ENCODE measurements at places on chromosomes 12 and 14.
A peak's percentile ranks its signal among the peaks of the same experiment; 100 is the strongest.

DNA sequence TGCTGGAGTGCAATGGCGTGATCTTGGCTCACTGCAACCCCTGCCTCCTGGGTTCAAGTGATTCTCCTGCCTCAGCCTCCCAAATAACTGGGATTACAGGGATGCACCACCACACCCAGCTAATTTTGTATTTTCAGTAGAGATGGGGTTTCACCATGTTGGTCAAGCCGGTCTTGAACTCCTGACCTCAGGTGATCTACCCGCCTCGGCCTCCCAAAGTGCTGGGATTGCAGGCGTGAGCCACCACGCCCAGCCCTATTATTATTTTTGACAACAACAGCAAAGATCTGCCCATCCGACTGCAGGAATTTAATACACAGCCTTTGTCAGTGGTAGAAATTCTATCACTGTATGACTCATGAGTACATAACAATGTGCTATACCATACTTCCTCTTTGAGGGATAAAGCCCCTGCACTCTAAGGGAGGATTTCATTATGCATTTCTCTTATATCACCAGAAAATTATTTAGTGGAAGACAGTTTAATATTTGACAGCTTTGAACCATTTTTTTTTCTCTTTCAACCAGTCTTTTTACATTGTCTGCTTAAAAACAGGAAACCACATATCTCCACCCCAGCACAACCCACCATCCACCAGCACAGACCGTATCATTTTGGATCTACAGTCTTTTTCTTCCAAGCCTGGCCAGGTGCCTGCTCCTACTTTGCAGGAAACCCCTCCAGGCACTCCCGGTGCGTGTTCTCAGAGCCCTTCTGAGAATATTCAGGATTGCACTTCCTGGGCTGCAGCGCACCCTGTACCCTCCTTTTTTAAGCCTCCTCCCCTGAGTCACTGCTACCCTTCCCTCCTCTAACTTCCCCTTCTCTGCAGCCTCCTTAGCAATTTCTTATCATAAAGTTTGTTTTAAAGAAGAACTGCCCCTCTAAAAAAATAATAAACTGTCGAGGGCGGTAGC lies 594 bp downstream of the ARHGDIB start:
- DNase-seq, result peak; percentile 73

DNA sequence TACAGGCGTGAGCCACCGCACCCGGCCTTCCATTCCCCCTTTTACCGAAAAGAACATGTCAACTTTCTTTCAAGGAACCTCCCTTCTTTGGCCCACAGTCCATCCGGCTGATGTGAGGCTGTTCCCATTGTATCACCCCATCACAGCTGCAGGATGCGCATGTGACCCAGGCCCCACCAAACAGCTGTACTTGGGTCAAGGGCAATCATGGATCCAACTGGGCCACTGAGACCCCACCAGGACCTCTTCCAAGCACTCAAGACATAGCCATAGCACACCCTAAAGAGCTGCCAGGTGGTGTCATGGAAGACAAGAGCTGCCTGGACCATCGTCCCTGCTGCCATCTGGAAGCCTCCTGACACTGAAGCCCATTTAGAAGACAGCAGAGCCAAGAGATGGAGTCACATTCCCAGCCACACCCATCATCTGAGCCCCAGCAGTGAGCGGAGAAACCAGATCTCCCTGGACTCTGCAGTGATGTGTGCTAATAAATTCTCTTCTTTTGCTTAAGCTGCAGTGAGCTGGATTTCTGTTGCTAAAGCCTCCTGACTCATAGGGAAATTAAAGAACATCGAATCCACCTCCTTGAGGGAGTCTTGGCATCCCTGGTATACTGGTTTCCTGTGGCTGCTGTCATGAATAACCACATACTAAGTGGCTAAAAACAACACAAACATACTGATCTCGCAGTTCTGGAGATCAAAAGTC lies 105.6 kb downstream of the KSR2 start:
- no peak for DNase-seq

DNA sequence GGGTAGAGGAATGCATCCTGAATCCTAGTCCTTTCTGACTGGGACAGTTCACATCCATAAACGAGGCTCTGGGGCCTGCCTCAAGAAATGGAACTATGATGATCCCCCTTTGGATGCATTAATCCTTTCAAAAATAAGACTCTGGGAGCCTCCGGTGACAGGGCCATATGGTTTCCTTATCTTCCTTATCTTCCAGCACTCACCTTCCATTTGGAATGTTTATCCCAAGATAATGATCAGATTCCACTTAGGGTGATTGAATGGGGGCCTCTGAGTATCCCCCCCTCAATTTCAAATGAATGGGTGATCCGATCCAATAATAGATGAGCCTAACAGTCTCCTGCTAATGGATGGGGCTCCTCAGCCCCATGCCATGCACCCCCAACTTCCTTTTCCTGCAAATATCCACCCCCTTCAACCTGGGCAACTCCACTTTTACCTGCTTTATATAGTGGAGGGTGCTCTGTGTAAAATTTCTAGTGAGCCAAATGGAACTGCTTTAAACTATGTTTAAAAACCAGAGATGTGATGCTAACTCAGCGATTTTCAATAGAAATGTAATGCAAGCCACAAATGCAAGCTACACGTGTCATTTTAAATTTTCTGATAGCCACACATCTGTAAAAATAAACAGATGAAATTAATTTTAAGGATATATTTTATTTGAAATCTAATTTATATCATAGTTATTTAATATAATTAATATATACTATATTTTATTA lies 157.8 kb downstream of the ZFP36L1 start:
- DNase-seq, result no peak

DNA sequence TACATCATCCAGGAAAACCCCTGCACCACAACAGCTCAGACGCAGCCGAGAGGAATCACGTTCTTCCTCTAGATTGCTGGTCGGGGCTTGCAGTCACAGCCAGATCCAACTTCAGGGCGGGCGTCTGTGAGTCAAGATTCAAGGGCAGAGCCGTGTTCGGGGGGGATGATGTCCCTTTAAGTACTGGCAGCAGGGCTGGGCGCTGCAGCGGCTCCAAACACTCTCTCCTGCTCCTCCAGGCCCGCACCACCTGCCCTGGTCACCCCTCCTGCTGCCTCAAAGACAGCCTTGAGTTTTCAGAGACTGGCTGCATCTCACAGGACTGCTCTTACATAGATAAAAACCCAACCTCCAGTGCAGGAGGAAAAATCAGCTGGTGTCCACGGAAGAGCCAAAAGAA lies 68.3 kb downstream of the KDM2B start:
- DNase-seq, result no peak

GRCh38 chr12:75641031-75641780 lies 129.8 kb upstream of the KRR1 start:
- DNase-seq, result peak; percentile 25

DNA sequence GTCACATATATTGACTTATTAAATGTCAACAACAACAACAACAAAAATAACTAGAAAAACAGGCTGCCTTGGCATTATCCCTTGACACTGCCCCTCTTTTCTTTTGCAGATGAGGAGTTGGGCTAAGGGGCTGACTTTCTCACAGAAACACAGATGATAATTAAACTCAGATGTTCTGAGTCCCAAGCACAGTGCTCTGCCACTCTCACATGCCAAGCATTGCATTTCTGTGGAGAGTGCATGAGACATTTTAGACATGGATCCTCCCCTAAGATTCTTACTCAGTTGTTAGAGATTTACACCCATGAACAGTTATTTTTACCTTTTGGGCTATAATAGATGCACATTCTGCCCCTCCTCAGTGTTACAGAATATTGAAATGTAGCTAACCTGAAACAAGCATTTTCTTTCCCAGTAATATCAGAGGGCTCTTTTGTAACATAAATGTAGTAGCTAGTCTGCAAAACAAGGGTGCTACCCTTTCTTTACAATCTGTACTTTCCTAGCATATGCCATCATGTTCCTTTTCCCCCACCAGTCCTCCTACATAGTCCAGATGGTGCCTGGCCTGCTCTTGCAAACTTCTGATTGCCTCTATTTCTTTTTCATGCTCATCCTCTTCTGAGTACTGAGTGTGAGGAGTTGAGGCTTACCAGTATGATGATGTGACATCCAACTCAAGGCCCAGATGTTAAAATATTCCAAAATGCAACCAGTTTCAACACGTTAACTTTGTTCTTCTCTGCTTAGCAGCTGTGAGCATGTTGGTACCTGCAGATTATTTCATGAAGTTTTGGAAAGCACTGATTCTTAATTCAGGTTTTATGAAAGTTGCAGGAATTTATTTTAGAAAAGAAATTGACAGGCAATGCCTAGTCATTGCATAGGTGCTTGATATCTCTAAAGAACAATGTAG lies 125.0 kb upstream of the ATP2B1 start:
- DNase-seq, result no peak

DNA sequence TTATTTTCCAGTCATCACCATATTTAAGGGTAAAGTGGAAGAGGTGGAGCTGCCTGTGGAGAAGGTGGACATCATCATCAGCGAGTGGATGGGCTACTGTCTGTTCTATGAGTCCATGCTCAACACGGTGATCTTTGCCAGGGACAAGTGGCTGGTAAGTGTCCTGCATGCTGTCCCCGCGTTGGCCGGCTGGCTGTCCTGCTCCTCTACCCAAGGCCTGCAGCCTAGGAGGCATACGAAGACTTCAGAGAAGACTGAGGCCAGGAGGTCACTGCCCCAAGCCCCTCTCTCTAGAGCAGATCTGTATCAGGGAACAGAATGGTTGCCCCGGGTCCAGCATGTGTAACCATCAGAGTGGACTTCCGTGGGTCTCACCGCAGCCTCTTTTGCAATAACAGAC lies 77.7 kb downstream of the PRMT8 start:
- DNase-seq, result no peak

- DNase-seq, result no peak
Measured at GRCh38 chr12:4719821-4720636, at the start of gene GALNT8. Gene GALNT8, plus strand, starts transcription at chr12:4720400. Its CDS starts 278 bp downstream, at chr12:4720678.

DNA sequence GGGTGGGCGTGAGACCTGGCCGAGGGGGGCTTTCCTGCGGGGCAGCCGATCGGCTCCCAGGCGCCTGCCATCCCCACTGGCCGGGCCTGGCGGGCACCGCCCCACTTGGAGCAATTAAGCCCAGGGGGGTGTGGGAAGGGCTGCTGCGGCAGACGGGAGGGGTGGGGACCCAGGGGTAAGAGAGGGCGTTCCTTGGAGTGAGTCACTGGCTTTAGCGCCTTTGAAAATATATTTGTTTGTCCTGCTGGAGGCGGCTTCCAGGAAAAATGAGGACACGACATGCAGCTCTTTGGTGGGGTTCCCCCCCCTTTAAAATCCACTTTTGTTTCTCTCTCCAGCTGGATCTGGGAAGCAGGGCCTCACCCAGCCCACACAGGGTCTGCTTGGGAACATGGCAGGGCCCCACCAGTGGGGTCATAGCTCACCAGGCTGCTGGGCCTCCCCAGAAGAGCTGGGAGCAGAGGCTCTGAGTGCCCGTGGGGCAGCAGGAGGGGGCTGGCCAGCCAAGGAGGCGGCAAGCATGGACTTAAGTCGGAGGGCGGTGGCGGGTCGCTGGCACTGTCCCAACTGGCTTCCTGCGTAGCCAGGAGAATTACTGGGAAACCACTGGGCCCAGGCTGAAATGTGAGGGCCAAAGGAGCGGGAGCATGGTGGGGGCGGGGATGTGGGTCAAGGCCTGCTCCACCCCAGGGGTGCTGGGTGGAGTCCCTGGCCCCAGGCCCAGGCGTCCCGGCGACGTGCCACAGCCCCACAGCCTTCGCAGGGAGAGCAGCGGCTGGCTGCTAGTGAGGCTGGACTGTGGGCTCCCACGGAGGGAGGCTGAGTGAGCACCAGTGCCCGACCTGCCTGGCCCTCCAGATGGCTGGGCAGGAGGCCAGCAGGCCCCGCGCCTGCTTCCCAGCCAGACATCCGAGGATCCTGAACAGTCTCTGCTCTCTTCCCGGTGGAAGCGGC lies 128.0 kb downstream of the RFLNA start:
- no peak for DNase-seq

GRCh38 chr12:50926415-50926814 lies 25.9 kb upstream of the HIGD1C start:
- DNase-seq, result no peak

- no peak for DNase-seq
Measured at GRCh38 chr12:89787763-89788162, 79.1 kb upstream of the ATP2B1 start.

GRCh38 chr12:211142-211465 lies 2.9 kb downstream of the SLC6A12 start:
- DNase-seq, result no peak

DNA sequence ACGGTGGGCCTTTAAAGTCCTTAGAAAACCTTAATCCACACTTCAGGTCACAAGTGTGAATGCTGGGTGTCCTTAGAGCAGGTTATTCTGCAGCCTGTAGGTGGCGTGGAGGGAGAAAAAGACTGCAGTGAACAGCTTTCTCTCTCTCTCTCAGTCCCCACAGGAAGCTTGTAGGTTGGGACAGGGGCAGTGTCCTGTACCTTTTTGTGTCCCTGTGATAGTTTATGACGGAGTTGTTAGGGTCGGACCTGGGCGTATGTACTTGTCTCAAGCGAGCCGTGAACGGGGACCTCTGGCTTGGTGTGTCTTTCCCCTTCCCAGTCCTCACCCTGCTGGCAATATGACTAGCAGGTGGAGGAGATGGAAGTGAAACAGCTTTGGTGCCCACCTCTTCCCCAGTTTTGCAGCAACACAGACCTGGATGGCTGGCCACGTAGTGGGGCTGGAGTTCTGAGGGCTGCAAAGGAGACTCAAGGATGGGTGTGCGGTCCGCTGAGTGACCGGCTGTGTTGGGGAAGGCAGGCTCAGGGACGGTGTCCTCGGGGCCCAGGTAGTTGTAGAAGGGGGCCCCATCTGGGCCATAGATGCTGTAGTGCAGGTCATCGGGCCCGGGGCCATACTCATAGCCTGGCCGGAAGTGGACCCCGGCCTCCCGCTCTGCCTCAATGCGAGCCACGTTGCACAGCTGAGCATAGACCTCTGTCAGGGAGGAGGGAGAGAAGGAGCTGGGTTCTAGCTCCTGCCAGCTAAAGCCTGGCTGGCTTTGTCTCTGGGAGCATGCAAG lies 8.9 kb downstream of the ISCA2 start:
- DNase-seq, result no peak

- DNase-seq, result no peak
Measured at GRCh38 chr12:57569858-57570257, 20.0 kb downstream of the KIF5A start.

DNA sequence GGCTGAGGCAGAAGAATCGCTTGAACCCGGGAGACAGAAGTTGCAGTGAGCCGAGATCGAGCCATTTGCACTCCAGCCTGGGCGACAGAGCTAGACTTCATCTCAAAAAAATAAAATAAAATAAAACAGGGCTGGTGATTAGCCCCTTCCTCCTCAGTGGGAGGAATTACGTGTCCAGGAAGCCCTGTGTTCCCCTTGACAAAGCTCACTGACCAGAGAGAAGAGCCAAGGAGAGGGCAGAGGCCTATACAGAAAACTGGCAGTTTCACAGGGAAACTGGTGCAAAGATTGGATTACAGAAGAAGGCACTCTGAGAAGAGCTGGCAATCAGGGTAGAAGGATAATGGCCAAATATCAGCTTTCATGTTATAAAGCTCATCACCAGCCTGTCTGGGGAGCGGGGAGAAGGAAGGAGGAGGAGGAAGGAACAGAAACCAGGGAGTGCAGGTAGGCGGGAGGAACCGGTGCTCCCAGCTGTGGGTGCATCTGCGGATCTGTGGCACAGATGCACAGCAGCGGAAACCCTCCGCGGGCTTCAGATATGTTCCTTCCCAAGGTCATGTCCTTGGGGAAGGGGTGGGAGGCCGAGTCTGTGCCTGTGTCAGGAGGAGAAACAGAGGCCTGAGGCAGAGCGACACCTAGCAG lies 6.7 kb downstream of the RAB15 start:
- DNase-seq, result no peak

Measured in CD4-positive, alpha-beta T cell treated with Interleukin-12 subunit alpha and Interleukin-12 subunit beta, for 1 hour (primary cell).